ENCODE measurements at places on chromosomes 4 and X.

DNA sequence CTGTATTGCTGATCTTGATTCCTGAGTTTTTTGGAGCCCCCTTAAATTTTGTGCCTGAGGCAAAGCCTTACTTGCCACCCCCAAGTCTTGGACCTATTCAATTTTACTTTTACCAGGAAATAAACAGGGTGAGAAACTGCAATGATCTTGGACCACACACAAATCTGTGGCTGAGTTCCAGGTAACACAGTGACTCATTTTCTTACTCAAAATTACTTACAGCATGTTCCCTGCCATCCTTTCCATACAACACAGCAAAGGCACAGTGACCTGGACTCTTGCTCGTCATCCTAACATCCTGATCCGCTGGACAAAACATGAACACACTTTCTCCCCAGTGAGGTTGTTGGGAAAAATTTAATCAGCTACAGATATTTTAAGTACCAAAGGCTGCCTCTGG lies 60.7 kb upstream of the S100G start:
- no peak for DNase-seq

DNA sequence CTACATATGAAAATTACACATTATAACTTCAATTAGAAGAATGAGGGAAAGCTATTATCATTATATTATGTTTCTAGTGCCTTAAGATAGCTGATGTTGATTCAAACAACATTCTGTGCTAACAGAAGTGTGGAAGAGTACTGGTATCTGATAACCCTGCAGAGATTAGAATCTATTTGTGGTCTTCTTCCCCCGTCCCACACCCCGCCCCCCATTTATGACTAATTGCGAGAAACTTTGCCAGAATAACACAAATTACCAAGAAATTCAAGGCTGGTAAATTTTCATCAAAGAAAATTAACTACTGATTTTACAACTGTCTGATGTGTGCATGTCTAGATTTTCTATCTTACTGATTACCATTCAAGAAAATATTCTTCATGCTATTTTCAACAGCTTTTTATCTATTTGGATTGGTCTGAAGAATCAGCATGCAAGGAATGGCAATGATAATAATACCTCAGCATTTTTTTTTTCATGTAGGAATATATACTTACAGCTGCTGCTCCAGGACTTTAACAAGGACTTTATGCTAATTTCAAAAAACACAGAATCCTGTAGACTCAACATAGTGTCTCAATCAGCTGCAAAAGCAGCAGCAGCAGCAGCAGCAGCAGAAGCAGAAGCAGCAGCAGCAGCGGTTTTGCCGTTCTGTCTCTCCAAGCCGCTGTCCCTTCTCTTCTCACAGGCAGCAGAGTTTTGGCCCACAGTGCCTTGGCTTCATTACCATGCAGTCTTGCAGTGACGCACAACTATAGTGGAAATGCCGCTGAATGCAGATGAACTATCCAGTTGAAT lies 126.7 kb downstream of the FRYL start:
- no peak for DNase-seq

- no peak for DNase-seq
These were observed 12.7 kb downstream of the OPHN1 start for GRCh38 chrX:68420559-68420958.

DNA sequence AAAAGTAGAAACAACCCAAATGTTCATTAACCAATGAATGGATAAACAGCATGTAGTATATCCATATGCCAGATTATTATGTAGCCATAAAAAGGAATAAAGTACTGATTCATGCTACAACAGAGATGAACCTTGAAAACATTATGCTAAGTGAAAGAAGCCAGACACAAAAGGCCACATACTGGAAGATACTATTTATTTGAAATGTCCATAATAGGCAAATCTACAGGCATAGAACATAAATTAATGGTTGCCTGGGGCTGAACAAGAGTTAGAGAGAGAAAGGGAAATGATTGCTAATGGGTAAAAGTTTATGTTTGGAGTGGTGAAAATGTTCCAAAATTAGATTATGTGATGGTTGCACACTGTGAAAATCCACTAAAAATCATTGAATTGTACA lies 44.4 kb downstream of the IL13RA2 start:
- DNase-seq, result no peak

- DNase-seq, result no peak
These were observed 175.7 kb upstream of the BCOR start for GRCh38 chrX:40273356-40274050.

- DNase-seq, result no peak
These were observed 33.5 kb upstream of the RASSF6 start for GRCh38 chr4:73653695-73654106.

- no peak for DNase-seq
These were observed 39.7 kb downstream of the NSG1 start for GRCh38 chr4:4426511-4427120.

GRCh38 chr4:48909697-48910096 lies 3.1 kb upstream of the OCIAD2 start:
- DNase-seq, result no peak

GRCh38 chr4:3417448-3417847 lies 24.3 kb upstream of the HGFAC start:
- no peak for DNase-seq

DNA sequence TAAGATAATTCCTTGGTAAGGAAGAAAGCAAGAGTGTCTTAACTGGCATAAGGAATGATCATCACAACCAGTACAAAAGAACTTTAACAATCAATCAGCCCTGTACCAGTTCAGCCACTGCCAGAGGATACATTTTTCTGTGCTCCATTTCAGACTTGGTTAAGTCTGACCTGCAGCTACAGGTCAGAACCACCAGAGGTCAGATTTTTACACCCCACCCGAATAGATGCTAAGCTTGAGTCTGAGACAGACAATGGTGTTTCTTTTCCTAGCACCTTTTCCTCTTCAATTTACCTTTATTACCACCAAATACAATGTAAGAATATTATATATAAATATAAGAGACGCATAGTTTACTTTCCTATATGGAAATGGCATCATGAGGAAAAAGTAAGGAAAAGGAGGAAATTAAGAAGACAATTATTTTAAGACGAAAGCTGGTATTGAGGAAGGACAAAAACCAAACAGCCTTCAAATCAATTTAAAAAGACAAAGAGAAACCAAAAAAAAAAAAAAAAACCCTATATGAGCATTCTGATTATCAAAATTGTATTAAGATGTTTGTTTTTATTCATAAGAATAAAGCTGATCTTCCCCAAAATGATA lies 215.3 kb upstream of the TTC29 start:
- DNase-seq, result no peak

- no peak for DNase-seq
These were observed 1.3 kb downstream of the NKRF start for GRCh38 chrX:119604766-119605463.

DNA sequence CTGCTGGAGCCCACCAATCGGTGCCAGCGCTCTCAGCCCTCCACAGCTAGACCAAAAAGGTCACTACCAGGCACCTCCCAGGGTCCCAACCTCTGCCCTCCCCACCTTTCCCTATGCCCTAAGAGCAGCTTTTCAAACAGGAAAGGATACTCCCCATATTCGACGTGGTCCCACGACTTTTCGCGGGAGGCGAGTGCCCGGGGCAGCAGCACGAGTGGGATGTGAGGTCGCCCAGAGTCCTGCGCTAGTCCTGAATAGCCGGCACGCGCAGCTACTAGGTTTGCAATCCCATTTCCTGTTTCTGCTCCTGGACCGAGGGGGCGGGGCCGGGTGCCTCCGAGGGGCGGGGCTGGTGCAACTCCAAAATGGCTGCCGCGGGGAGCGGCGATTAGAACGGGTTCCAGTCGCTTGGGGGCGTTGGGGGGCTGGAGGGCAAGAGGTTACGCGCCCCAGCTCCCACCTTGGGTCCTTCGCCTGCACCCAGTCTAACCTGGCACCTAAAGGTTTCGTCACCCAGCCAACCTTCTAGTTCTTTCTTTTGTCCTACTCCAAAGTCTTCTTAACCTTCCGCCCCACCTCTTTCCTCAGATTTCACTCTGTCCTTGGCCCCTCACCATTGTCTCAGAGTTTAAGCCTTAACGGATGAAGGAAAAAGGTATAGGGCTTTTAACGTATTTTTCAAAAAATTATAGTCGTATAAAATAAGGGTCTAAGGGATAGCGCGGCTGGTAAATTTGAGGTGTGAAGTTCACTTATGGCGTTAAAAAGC lies 85.0 kb upstream of the TENT5D start:
- no peak for DNase-seq

- no peak for DNase-seq
These were observed 199.2 kb downstream of the SHROOM3 start for GRCh38 chr4:76634220-76634619.

GRCh38 chrX:100864657-100865391 lies 9.3 kb downstream of the NOX1 start:
- DNase-seq, result no peak

DNA sequence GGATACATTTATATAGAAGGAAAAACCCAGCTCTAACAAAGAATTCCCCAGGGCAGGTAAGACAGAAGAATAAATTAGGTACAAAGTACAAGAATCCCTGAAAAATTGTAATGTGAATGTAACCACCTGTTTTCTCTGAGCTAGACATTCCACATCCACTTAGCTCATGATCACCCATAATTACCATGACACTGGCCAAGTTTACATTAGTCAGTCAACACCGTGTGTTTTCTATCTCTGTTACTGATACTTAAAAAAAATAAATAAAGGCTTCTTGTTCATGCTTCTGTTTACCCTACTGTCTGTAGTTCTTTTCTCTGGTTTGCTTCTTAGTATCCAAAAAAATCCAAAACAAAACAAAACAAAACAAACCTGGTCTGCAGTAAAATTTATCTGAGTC lies 66.0 kb downstream of the CBLL2 start:
- no peak for DNase-seq

- no peak for DNase-seq
These were observed 53.0 kb upstream of the FBXW7 start for GRCh38 chr4:152588869-152589268.

Data from activated CD8-positive, alpha-beta memory T cell treated with anti-CD3 and anti-CD28 coated beads for 1 hour (primary cell).